Left ventricle myocardium inferior (tissue), 1 donor: ENCODE measurements at places on chromosomes 7 and 10. TPM values are rescaled to one million over a fixed set of nuclear protein-coding genes. Genes with fewer than 3 reads are reported as not detected.
A peak's percentile ranks its signal among the peaks of the same experiment; 100 is the strongest.

- H3K4me3 ChIP-seq: no peak overlapping the region
- no peak overlapping the region for H3K27ac ChIP-seq
- no peaks in the 10 kb centered on the region for H3K27me3 ChIP-seq
These were observed 50.7 kb downstream of the TAS2R16 start for GRCh38 chr7:122944682-122945303.

GRCh38 chr7:149490083-149490760, 7.4 kb downstream of the ZNF746 start:
- peaks cover 11% of the 10 kb centered on the region for H3K4me1 ChIP-seq
- H3K27ac ChIP-seq: no peak overlapping the region
- H3K4me3 ChIP-seq: no peak overlapping the region
- peaks cover 72% of the 10 kb centered on the region for H3K36me3 ChIP-seq
- no peaks in the 10 kb centered on the region for H3K27me3 ChIP-seq

GRCh38 chr7:107998660-107999480, 4.1 kb downstream of the LAMB1 start:
- peak overlapping the region; percentile 87 for H3K27ac ChIP-seq
- no peak for DNase-seq
- H3K4me3 ChIP-seq: peak overlapping the region; percentile 81
- peaks cover 100% of the 10 kb centered on the region for H3K4me1 ChIP-seq
- peaks cover 26% of the 10 kb centered on the region for H3K36me3 ChIP-seq

- peaks cover 50% of the 10 kb centered on the region for H3K4me1 ChIP-seq
- no peak for DNase-seq
- H3K36me3 ChIP-seq: no peaks in the 10 kb centered on the region
- no peaks in the 10 kb centered on the region for H3K27me3 ChIP-seq
- H3K4me3 ChIP-seq: no peak overlapping the region
These were observed 52.1 kb downstream of the TSPAN12 start for GRCh38 chr7:120805636-120806388.

DNA sequence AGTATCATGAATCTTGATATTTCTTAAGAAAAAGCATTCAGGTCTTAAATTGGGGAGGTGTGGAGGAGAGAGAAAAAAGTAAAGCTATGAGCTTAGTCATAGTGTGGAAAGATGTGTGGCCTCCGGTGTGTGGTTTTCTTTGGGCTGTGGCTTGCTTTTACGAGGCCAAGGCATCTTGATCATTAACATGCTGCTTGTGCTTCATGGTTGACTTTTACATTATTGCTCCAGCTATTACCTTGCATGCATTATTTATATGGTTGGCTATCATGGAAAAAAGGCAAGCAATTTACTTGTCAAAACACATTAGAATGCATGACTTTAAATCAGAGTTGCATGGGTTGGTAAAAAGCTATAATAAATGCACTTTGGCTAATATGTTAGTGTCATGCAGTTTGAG, 300.7 kb upstream of the ADARB2 start:
- no peak overlapping the region for H3K4me3 ChIP-seq
- DNase-seq: no peak
- H3K36me3 ChIP-seq: no peaks in the 10 kb centered on the region
- H3K4me1 ChIP-seq: no peaks in the 10 kb centered on the region
- H3K27me3 ChIP-seq: no peaks in the 10 kb centered on the region
- H3K27ac ChIP-seq: no peak overlapping the region

DNA sequence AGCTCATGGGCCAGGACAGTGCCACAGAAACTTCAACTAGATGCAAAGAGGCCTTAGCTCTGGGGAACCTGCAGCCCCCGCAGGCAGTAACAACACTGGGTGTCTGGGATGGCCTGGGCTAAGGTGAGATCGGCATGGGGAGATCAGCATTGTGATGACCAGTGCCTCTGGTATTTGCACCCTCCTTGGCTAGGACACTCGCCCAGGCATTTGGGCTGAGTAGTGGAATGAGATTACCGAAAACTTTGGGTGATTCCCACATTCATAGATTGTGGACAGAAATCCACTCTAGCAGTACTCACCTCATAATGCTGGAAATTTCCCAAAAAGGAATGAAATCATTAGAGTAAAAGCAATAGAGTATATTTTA, 70.6 kb upstream of the ZMIZ2 start:
- no peak overlapping the region for H3K4me3 ChIP-seq
- peaks cover 94% of the 10 kb centered on the region for H3K36me3 ChIP-seq
- peak overlapping the region; percentile 87 for H3K27ac ChIP-seq
- no peaks in the 10 kb centered on the region for H3K27me3 ChIP-seq
- DNase-seq: no peak
- H3K4me1 ChIP-seq: peaks cover 49% of the 10 kb centered on the region

DNA sequence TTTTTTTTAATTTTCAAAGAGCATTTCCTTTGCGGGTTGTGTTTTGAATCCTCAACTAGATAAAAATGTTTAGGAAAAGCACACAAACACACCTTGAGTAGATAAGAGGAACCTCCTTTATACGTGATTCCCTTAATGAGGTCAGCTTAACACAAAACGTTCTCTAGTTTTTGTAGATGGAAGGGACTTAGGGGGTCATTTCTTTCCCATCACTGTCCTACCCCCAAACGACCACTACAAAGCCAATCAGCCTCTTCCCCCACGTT, 1.2 kb downstream of the SUV39H2 start:
- no peak overlapping the region for H3K27ac ChIP-seq
- H3K4me3 ChIP-seq: peak overlapping the region; percentile 95
- H3K27me3 ChIP-seq: no peaks in the 10 kb centered on the region

DNA sequence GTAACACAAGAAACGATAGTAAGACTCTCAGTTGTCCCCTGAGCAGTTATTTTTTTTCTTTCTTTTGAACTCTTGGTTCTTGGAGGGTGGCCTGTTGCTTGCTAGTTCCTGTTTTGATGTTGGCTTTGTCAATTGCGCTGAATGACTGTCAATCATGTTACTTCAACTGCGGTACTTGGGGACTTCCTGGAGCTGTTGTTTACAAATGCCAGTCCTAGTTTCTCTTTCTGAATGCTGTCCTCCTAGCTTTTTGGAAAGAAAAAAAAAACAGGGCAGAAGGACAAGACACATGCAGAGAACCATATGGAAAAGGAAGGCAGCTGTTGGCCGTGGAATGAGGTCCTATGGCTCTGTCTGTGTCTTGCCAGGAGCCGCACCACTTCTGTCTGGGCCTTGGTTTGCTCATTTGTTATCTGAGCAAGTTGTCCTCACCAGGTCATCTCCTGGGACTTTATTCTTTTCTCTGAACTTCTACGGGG, 7.0 kb upstream of the PDCD4 start:
- H3K27ac ChIP-seq: peak overlapping the region; percentile 76
- DNase-seq: no peak
- H3K4me3 ChIP-seq: peak overlapping the region; percentile 18
- no peaks in the 10 kb centered on the region for H3K36me3 ChIP-seq
- no peaks in the 10 kb centered on the region for H3K27me3 ChIP-seq

DNA sequence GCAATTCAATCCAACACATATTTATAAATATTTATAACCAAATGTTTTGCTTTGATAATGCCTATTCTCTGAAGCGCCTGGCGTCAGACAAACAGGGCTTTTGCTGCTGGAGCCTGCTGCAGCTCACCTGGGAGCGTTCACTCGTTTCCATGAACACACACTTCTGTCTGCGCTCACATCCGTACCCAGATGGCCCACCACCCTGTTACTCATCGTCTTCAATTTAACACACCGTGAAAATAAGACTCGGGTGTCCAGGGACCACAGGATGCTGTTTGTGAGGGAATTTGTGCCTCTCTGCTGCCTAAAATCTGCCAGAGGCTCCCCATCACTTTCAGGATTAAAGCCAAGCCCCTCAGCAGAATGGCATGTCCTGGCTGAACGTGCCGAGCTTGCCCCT, 74.1 kb downstream of the SLIT1 start:
- no peak overlapping the region for H3K4me3 ChIP-seq
- DNase-seq: no peak
- no peaks in the 10 kb centered on the region for H3K36me3 ChIP-seq
- H3K4me1 ChIP-seq: peaks cover 4% of the 10 kb centered on the region

DNA sequence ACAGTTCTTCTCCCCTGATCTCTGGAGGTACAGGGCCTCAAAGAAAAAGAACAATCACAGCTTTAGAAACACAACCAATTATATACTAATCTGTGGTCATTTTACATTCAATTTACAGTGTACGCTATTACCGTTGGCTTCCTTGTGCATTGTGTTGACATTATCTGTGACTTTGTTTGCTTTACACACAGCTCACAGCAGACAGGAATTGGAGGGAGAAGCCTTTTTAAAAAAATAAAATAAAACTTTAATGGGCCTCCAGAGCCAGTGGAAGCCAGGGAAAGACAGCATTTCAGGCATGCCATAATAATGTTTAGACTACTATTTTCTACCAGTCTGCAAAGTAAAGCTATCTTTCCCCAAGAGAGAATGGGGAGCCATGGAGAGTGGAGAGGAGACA, 179.0 kb upstream of the ADO start:
- H3K27me3 ChIP-seq: peaks cover 3% of the 10 kb centered on the region
- H3K4me3 ChIP-seq: no peak overlapping the region
- no peaks in the 10 kb centered on the region for H3K4me1 ChIP-seq
- no peak for DNase-seq
- no peak overlapping the region for H3K27ac ChIP-seq

GRCh38 chr7:40987571-40987970, 715.3 kb downstream of the INHBA start:
- no peaks in the 10 kb centered on the region for H3K27me3 ChIP-seq
- no peak for DNase-seq
- H3K36me3 ChIP-seq: no peaks in the 10 kb centered on the region

DNA sequence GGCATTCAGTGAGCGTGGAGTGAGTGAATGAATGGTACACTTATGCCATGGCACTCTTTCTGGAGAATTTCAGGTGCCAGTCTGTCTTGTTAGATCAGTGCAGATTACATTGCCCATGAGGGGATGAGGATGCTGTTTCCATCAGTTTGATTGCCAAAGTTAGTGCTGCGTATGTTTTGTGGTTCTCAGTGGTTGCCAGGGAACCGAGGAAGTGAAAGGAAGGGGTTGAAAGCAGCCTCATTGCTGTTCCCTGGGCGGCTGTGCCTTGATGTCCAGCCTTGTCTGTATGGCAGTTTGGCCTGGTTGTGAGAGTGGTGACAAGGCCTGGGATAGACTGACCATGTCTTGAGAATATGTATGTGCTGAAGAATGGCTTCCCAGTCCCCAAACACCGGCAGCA, 30.2 kb downstream of the WBP1L start:
- peak; percentile 35 for DNase-seq
- peaks cover 98% of the 10 kb centered on the region for H3K4me1 ChIP-seq
- no peaks in the 10 kb centered on the region for H3K36me3 ChIP-seq
- peak overlapping the region; percentile 99 for H3K27ac ChIP-seq

GRCh38 chr7:92873776-92874175, 37.4 kb upstream of the CDK6 start:
- H3K27ac ChIP-seq: no peak overlapping the region
- no peaks in the 10 kb centered on the region for H3K4me1 ChIP-seq
- no peaks in the 10 kb centered on the region for H3K27me3 ChIP-seq
- H3K4me3 ChIP-seq: no peak overlapping the region
- H3K36me3 ChIP-seq: peaks cover 3% of the 10 kb centered on the region

DNA sequence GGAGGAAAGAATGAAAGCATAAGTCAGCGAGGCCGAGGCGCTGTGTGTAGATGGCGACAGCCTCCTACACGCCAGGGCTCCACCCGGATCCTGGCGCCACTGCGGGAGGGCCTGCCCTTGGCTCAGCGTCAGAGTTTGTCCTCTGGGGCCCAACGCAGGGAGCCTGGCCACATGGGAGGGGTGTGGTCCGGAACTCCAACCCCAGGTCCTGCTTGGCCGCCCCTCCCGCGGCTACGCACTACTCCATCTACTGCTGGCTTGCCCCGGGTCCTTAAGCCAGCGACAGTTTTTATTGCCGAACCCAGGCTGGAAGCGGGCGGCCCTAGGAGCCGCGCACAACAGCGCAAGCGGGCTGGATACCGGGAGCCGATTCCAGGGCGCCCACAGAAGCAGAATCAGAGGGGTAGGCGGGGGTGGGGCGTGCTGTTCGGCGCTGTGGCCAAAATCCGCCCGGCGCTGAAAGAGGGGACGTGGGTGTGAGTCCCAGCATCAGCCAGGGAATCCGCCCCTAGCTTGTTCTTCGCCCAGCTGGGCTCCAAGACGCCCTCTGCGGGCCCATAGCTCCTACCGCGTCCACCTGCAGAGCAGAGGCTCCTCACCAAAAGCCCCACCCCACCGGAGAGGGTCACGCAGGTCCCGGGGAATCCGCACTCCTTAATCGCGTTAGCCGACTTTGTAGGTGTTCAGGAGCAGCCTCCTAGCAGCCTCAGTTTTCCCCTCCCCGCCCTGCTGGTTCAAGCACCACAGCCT, 4.5 kb downstream of the KAZALD1 start:
- peaks cover 66% of the 10 kb centered on the region for H3K4me1 ChIP-seq
- peak; percentile 83 for DNase-seq
- H3K27ac ChIP-seq: peak overlapping the region; percentile 99
- H3K27me3 ChIP-seq: peaks cover 40% of the 10 kb centered on the region
- H3K4me3 ChIP-seq: peak overlapping the region; percentile 76
- H3K36me3 ChIP-seq: no peaks in the 10 kb centered on the region

- no peak overlapping the region for H3K4me3 ChIP-seq
- no peak for DNase-seq
- no peaks in the 10 kb centered on the region for H3K36me3 ChIP-seq
- H3K27me3 ChIP-seq: no peaks in the 10 kb centered on the region
- H3K4me1 ChIP-seq: peaks cover 28% of the 10 kb centered on the region
These were observed 74.2 kb downstream of the FAS start for GRCh38 chr10:89064748-89065147.

GRCh38 chr10:69213591-69214311, 6.4 kb upstream of the HKDC1 start:
- H3K4me1 ChIP-seq: no peaks in the 10 kb centered on the region
- peaks cover 11% of the 10 kb centered on the region for H3K27me3 ChIP-seq
- DNase-seq: no peak
- no peak overlapping the region for H3K4me3 ChIP-seq
- H3K36me3 ChIP-seq: peaks cover 10% of the 10 kb centered on the region
- no peak overlapping the region for H3K27ac ChIP-seq

GRCh38 chr7:47292832-47293309, 289.0 kb downstream of the TNS3 start:
- H3K4me3 ChIP-seq: no peak overlapping the region
- peaks cover 65% of the 10 kb centered on the region for H3K4me1 ChIP-seq
- peaks cover 54% of the 10 kb centered on the region for H3K36me3 ChIP-seq
- no peak for DNase-seq
- H3K27ac ChIP-seq: peak overlapping the region; percentile 75
- no peaks in the 10 kb centered on the region for H3K27me3 ChIP-seq

DNA sequence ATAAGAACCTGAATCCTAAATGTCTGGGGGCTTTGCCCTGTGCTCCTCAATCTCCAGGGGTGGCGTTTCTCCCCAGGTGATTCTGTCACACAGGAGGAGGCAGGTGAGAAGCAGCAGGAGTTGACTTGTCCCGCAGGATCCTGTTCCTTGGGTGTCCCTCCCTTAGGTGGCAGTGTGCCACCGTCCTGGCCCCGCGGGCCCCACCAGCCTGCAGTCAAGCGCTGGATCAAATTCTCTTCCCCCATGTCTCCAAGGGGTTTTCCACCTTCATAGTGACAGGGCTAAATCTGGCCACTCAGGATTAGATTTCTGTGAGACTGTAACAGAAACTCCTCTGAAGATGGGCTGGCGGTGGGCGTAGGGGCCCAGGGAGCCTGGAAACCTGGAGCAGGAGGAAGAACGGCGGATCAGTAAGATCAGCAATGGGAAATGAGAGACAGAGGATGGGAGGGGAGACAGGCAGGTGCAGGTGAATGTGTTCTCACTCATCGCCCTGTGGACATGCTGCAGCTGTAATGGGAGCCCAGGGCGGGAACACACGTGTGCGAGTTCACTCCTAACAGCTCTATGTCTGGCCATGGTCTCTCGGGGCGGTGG, 329.2 kb upstream of the COBL start:
- H3K27ac ChIP-seq: no peak overlapping the region
- peaks cover 6% of the 10 kb centered on the region for H3K4me1 ChIP-seq
- no peak overlapping the region for H3K4me3 ChIP-seq
- no peaks in the 10 kb centered on the region for H3K36me3 ChIP-seq
- peaks cover 12% of the 10 kb centered on the region for H3K27me3 ChIP-seq

Gene FBXL13
- total RNA-seq: 0.36 TPM

Gene PLPP4
- total RNA-seq: not detected

Gene LRRC18
- total RNA-seq: not detected

Gene NXPH1
- not detected for total RNA-seq

Gene CRYGN
- 0.41 TPM for total RNA-seq

Gene STOX1
- 0.33 TPM for total RNA-seq

Gene LIPF
- total RNA-seq: not detected
